ENCODE measurements at places on chromosomes 3 and 15.

GRCh38 chr3:128274837-128275236 is 121.6 kb downstream of the EEFSEC start:
- DNase-seq: no peak

DNA sequence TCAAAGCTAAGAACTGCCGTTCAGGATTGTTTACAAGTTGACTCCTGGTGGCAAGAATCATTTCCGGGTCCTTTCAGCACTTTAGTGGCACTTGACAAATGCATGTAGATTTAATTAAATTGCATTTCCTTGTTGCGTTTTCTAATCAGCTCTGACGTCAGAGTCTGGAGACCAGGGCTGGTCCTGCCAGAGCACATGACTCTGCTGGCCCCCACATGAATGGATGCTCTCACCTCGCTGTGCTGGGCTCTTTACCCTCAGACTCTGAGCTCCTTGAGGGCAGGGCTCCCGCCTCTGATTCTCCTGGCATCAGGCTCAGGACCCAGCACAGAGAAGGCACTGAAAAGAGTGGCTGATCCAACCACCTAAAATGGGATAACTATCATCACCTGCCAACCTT is 69.4 kb downstream of the FEM1B start:
- no peak for DNase-seq

GRCh38 chr3:37993820-37994638 is 3.4 kb downstream of the VILL start:
- peak; percentile 37 for DNase-seq

DNA sequence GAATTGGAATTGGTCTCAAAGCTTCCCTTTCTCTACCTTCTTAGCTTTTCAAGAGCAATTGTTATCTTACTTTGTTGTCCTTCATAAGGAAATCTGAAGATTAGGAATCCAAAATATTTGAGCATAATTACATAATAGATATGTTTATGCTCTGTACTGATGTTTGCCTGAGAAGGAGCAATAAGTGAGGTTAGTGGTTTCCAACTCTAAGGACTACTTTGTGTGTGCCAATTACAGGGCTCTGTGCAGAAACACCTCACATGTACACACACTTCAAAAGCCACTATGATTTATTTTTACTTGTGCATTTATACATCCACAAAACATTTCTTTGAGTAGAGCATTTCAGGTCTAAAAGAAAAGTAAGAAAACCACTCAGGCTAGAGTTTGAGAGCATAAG is 49.9 kb downstream of the MME start:
- no peak for DNase-seq

- no peak for DNase-seq
Observed at GRCh38 chr3:177089110-177089509, 108.2 kb downstream of the TBL1XR1 start.

GRCh38 chr3:22353126-22353525 is 602.1 kb upstream of the ZNF385D start:
- DNase-seq: no peak

DNA sequence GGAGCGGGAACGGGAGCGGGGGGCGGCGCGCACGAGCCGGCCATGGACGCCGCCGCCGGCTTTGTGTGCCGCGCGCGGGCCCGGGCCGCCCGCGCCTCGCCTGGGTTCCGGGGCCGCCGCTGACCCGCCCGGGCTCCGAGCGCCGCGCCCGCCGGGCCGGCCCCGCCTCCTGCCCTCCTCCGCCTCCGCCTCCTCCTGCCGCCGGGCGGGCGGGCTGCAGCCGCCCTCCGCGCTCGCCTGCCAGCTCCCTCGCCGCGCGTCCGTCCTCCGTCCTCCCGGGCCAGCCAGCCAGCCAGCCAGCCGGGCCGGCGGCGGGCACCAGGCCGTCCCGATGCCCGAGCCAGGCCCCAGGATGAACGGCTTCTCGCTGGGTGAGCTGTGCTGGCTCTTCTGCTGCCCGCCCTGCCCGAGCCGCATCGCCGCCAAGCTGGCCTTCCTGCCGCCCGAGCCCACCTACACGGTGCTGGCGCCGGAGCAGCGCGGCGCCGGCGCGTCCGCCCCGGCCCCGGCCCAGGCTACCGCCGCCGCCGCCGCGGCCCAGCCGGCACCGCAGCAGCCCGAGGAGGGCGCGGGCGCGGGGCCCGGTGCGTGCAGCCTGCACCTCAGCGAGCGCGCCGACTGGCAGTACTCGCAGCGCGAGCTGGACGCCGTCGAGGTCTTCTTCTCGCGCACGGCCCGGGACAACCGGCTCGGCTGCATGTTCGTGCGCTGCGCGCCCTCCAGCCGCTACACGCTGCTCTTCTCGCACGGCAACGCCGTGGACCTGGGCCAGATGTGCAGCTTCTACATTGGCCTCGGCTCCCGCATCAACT is at the start of gene ABHD17C:
Gene ABHD17C, plus strand, starts transcription at position 212 of the 812 bp plus-strand sequence. Its CDS starts 120 bp downstream, at position 332.
- DNase-seq: peak; percentile 29
